D341Med (cell line): ENCODE measurements at places on chromosomes 5 and 9.

- DNase-seq = peak; percentile 48
Measured at GRCh38 chr9:125747765-125748445, 732 bp downstream of the PBX3 start.

DNA sequence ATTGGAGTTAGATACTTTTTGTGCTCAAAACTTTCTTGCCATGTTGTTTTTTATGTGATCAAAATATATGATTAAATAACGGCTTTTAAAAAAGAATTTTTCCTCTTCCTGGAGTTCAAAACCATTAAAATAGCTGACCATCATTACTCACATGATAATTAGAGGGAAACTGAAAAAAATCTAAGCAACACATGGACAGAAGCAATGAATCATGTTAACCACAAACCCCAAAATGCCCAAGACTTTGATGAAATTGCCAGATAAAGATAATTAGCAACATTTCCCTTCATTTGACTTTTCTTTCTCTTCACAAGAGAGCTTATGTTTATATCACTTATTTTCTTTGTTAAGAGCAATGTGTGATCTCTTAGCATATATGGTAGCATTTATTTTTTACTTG, 1294.2 kb downstream of the EFNA5 start:
- no peak for DNase-seq

DNA sequence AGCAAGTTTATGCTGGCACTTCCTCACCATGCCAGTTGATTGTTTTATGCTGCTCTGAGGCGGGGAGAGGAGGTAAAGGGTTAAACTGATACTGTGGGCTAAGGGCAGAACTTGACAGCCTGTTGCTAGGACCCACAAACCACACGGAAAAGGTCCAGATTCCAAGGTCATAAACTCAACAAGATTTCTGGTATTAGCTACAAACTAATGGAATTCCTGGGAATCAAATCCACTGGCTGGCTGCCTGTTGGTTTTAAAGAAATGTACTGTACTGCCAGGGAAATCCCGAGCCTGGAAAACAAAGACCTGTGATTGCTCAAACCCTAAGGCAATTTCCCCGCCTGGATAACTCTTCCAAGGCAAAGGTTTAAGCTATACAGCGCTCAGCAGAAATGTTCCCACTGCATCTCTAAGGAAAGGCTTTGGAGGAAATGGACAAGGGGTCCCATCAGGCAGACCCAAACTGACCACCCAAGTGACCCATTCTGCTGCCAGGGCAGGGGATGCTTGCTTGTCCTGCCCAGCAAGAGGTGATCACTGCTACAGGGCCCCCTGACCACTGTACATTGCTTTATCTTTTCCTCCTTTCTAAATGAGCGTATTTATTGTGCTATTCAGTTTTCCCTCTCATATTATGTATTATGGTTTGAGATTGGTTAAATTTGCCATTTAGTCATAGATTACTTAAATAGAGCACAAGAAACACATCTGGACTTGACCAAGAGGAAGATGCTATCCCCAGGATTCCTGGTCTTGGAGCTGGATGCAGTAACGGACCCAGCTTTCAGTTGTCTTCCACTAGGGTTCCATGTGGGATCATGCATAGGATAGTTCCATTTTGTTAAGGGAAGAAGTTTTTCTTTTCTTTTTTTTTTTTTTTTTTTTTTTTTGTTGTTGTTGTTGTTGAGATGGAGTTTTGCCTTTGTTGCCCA, 124.3 kb downstream of the SUSD1 start:
- no peak for DNase-seq

DNA sequence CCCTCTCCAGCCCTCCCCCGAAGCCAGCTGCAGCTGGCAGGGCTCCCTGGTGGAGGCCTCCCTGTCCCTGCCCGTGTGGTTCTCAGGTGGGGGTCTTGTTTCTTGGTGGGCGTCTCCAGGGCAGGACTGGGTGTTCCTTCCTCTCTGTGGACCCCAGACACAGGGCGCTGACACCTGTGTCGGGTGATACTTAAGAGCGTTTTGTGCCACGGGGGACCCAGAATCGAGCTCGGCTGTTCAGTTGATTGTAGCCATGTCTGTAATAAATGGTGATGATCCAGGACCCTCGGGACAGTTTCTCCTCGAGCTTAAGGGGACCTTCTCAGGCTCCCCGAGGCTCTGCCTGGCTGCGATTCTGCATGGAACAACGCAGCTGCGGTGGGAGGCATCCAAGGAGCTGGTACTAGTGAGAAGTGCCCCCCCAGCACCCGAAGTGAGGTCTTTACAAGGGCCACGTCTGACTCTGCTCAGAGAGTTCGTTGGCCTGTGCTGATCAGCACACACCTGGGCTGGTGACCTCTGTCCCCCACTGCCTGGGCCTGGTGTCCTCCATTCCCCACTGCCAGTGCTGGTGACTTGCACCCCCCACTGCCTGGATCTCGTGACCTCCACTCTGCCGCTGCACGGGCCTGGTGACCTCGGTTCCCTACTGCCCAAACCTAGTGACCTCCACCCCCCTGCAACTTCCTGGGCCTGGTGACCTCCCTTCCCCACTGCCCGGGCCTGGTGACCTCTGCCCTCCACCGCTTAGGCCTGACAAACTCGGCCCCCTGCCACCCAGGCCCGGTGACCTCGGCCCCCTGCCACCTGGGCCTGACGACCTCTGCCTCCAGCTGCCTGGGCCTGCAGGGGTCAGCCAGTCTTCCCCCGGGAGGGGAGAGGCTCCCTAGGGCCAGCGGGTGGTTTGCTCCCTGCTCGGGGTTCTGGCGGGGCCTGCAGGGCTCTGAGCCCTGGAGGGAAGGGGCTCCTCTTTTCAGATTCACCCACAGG, 36.0 kb downstream of the NDUFS6 start:
- DNase-seq = no peak

DNA sequence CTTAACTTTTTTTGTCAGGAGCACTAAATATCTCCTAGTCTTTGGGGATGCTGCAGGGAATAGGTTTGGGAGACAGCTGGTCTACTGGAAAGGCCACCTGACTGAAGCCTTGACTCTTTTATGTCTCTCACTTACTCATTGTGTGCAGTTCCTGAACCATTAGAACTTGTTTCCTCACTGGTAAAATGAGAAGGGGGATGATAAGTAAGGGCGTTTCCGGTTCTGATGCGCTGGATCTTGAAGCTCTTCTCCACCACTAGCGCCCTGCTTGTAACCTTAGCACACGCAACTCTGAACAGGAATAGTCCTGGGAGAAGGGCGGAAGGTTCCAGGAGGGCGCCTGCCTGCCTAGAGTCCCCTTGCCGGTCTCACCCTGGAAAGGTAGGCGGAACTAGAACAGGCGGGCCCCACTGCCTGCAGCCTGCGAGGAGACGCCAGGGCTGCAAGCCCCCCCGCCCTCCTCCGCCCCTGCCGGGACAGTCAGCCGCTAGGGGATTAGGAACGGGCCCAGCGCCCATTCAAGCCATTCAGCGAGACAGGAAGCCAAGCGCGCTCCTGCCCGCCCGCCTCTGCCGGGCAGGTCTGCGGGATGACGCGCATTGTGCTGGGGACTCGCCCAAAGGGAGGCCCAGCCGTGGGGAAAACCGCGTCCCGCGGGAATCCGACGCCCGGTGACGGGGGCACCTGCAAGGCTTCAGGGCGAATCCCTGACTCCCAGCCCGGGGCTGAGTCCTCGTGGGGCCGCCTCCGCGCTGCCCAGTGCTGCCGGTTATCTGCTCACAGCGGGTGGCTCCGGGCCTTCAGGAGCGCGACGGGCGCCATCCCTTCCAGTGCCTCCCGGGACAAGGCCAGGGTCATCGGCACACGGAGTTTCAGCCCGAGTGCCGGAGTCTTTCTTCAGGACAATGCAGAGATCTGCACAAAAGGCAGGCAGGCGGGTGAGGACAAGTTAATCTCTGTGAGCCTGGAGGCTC, 44.0 kb upstream of the XPA start:
- DNase-seq = peak; percentile 77

GRCh38 chr9:115264313-115264712, 146.4 kb upstream of the TNC start:
- no peak for DNase-seq

- DNase-seq = peak; percentile 32
Measured at GRCh38 chr9:101387871-101388506, 3.2 kb upstream of the BAAT start.

DNA sequence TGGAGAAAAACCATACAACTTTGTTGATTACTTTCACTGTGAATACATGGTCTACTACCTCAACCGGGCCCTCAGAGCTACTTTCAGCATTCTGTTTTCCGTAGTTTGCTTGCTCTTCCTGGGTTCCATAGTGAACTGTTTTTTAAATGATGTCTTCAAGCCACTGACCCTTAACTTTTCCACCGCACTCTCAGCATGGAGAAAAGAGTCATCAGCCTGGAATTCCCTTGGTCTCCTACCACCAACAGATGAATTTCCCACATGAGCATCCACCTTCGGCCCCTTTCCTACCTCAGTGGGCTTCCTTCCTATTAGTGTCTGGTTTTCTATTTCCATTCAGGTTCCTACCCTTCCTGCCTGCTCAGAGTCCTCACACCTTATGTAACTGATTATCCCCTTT, 135.9 kb upstream of the ADAMTSL1 start:
- DNase-seq = no peak

DNA sequence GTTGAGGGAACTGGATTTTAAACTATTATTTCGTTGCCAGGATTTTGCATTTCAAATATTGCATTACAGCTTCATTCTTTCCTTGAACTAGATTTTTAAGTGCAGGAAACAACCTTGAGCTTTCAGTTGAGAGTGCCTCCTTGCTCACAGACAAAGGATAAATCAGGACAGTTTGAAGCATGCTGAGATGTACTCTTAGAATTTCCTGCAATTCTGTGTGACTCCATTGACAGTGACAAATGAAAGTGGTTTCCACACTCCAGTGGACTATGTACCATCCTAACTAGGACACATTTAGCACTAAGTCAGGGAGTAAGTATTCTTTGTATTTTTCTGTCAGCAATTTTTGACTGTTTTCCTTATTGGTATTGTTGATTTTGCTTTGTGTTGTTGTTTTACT, 100.0 kb upstream of the PLCXD3 start:
- no peak for DNase-seq

DNA sequence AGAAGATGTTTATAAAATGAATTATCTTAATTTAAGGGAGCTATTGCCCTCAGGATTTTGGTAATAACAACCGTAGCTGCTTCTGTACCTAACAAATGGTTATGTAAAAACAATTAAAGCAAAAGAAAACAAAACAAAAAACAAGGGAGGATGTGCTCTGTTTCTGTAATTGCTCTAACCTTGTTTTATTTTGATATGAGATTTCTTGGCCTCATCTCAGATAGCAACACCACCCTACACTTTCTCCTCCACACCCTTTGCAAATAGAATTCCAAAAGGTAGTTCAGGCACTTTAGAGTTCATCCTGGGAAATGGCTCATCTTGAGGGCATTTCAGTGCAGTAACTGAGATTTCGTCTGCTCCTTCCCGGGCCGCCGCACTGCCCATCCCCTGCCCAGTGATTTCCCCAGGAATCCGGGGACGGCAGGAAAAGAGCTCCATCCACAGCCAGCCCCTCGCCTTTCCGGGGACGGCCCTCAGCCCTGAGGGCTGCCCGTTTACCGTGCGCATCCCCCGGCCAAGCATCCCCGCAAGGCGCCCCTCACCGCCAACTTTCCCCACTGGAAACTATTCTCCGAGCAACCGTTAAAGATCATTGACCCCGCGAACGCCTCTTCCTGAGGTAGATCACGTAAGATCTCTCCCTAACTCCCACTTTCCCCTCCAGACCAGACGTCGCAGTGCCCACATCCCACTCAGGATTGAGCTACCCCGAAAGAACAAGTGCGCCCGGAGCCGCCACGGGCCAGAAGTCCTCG, 1.2 kb downstream of the FNBP1 start:
- DNase-seq = peak; percentile 55

- no peak for DNase-seq
Measured at GRCh38 chr9:127662617-127663016, 44.2 kb upstream of the CFAP157 start.

GRCh38 chr9:98977246-98977714, 33.6 kb downstream of the COL15A1 start:
- no peak for DNase-seq

DNA sequence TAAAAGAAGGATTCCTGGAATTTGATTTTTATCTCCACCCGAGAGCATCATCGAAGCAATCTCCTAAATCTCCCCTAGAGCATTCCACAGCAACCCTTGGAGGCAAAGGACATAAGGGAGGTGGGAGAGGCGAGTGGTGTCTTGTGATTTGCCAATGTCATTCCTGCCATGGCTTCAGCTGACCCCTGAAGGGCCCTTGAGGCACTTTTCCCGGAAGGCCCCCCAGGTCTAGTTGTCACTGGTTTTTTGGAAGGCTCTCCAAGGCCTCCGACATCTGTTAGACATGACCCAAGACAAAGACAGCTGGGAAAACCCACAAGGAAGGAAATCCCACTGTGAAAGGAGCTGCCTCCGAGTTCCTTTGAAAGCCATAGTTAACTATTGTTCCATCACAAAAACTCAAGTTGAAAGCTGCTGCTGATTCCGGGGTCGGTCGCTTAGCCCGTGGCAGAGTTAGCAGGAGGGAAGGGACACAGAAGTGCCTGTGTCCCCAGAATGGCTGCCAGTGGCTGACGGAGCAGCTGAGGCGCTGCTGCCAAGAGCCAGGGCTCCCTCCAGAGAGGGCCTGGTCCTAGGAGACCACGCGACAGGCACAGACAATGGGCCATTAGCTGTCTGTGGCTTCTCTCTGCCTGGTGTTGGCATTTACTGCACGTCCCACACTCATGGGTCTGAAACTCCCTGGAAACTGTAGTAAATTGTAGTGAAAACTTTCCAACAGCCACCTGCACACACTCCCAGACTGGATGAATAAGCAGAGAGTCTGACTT, 24.4 kb upstream of the TRIO start:
- DNase-seq = no peak

- no peak for DNase-seq
Measured at GRCh38 chr5:136814619-136815378, 449.5 kb upstream of the TRPC7 start.

- DNase-seq = no peak
Measured at GRCh38 chr5:56825222-56825824, 10.0 kb downstream of the MAP3K1 start.

- DNase-seq = no peak
Measured at GRCh38 chr9:116701940-116702642, 15.0 kb downstream of the TRIM32 start.

DNA sequence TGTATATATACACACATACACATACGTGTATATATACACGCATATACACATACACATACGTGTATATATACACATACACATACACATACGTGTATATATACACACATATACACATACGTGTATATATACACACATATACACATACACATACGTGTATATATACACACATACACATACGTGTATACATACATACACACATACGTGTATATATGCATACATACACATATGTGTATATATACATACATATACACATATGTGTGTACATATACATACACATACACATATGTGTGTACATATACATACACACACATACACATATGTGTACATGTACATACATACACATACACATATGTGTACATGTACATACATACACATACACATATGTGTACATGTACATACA, 82.6 kb downstream of the SYK start:
- no peak for DNase-seq

GRCh38 chr5:60585618-60586017, 114.3 kb downstream of the DEPDC1B start:
- DNase-seq = no peak

DNA sequence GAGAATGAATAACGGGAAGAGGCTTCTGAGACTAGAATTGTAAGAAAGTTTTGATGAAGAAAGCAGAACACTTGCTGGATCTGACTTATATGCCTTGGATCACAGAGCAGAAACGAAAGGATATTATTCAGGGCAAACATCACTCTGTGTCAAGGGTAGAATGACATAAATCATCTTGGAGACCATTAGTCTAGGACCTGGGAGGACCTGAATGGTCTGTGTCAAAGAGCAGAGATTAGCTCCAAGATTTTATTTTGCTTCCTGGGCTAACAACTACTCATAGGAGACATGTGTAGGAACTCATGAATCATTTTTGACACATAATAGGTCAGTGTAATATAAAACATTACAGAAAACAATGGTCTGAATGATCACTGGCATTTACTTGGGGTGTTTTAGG, 417.9 kb downstream of the SLCO4C1 start:
- no peak for DNase-seq
